Stimulated activated CD4-positive, alpha-beta T cell treated with anti-CD3 and anti-CD28 coated beads, TNF-alpha, amount 100 ng/mL, for 4 hours (primary cell): ENCODE measurements at places on chromosomes 6 and 20.

DNA sequence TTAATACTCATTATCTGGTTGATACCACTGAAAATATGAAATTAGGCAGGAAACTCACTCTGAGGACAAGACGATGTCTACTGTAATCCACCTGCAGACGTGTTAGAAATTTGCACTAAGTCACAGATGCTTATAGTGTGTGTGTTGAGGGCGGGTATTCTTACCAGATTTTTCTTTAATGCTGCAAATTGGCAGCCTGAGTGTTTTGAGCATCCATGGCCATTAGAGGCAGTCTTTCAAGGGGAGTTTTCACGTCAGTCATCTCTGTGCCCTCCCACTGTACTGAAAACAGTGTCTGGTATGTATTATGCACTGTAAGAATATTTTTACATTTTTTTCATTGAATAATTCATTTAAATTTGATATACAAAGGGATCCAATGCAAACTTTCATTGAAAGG lies 266.5 kb upstream of the QKI start:
- no peak for DNase-seq

DNA sequence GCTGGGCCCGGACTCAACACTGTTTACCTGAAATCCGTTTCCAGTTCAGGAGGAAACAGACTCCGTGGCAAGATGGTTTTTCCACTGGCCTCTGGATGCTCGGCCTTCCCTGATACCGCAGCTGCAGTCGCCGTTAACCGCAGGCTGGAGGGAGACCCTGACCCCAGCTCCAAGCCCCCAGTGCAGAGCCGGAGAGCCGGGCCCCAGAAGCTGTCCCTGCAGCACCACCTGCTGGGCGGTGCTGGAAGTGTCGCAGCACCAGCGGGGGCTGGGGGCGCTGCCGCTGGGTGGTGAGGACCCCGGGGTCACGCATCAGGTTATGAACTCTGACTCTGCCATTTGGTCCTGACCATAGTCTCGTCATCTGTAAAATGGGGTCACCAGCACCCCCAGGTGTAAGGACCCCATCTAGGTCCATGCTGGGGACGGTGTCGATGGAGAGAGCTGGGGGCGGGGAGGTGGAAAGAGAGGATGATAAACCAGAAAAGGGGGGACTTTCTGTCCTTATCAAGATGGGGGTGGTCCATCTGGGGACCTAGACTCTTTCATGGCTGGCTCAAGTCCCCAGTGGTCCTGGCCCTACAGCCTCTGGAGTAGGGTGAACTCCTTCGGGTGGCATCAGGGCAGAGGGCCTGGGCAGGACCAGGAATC lies 20.8 kb upstream of the CHRNA4 start:
- DNase-seq, result peak; percentile 7

DNA sequence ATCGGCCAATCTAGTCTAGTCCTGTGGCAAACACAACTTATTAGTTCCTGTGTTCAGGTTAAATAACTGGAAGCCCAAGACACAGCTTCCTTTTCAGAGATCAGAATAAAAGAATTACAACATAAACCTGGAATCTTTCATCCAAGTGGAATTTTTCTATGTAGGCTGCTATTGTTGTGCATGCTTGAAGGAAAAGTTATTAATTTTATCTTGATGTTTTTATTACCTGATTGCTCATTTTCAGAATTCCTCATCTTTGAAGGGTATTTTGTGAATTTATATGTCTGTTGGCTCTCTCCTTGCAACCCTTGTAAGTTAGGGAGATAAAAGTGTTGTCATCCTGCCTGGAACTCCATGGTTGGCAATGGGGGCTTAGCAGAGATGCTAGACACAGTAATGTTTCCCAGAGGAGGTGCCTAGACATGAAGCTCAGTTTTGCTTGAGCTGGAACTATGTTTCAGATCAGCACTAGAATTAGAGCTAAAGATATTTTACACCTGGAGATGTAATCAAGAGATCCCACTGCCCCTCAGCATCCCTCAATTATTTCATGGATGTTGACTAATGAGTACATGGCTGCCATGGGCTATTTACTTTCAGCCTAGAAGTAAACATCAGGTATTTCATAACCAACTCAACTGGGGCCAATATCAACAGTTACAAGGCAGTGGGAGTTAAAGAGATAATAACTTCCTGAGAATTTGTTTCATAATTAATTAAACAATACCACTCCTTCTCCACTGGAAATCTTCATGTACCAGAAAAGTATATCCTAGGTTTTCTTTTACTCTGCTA lies 367.0 kb upstream of the MARCKS start:
- DNase-seq, result no peak

DNA sequence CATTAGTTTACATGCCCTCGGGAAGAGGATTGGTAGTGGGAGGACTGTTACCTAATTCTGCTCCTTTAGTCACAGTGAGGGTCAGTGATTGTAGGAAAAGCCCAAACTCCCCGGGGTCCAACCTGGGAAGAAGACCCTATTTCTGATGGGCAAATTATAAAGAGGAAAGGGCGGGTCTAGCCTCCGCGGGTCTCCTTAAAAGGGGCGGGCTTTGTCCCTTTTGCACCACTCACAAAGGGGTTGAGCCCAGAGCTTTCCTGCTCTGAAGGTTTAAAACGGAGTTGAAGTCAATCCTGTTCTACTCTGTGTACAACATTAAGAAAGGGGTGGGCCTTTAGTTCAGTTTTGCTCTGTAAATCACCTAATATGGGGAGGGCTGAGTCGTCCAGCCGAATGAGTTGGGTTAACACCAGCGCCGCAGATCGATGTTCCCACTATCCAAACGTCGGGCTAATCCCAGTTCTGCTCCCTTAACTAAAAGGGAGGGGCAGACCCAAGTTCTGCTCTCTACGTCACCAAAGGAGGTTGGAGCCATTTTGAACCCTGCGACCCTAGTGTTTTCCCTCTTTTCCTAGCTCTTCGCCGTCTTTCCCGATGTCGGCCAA lies 920 bp upstream of the RNF5 start:
- no peak for DNase-seq

GRCh38 chr6:29653452-29654038 lies 3.3 kb upstream of the MOG start:
- DNase-seq, result peak; percentile 35

- no peak for DNase-seq
Measured at GRCh38 chr20:611047-611842, 1.1 kb upstream of the TCF15 start.

GRCh38 chr6:36623547-36624459 lies 29.6 kb downstream of the SRSF3 start:
- peak; percentile 50 for DNase-seq

DNA sequence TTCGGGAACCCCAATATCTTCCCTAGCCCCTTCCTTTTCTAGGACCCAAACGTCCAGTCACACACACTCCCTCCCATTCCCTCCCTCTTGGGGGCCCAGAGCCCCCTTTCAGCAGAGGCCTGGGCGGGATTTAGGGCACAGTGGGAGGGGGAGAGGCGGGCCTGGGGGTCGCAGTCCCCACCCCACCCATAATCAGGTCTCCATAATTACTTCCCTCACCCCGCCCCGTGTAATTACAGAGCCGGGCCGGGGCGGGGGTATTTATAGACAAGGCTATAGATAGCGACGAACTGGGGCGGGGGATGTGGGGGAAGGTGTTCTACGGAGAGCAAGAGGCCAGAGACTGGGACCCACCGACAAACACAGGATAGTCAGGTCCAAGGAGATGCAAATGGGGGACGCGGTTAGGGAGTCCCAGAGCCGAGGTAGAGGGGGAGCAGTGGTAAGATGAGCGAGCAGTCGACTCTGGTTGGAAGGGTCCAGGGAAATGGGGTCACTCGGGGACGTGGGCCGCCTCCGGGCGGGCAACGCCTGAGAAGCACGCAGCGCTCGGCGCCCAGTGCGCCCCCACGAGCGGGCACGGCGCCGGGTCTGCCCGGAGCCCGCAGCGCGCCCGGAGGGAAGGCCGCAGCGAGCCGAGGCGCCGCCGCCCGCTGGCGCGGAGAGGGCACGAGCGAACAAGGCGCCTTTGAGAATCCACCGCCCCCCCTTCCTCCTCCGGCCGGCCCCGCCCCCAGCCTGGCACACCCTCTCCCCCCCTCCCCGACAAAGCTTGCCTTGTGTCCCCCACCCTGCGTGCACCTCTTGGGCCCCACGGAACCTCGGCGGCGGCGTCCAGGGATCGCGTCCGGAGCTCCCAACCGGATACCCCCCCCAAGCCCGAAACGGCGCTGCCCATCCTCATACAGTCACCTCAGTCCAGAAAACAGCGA lies 670 bp upstream of the COL11A2 start:
- no peak for DNase-seq

- DNase-seq, result no peak
Measured at GRCh38 chr6:81996414-81996813, 243.9 kb upstream of the TENT5A start.

- DNase-seq, result no peak
Measured at GRCh38 chr6:141848029-141848890, 284.5 kb upstream of the GJE1 start.

DNA sequence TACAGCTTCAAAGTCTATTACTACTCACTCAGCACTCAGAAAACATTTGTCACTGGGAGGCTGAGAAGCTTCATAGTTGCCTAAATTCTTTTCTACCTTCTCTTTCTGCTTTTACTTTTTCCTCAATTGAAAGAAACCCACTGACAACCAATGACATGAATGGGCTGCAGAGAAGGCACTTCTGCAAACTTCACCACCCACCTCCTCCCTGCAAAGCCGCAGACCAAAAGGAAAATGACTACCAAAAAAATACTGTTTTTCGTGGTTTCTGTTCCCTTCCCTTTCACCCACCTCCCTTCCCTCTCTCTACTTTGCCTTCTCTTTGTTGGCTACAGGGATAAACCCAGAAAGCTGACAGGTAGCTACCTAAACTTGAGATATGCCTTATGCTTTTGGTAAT lies 3.2 kb downstream of the GNAS-AS1 start:
- DNase-seq, result no peak

- DNase-seq, result no peak
Measured at GRCh38 chr6:158414851-158415262, 102.6 kb downstream of the TULP4 start.

DNA sequence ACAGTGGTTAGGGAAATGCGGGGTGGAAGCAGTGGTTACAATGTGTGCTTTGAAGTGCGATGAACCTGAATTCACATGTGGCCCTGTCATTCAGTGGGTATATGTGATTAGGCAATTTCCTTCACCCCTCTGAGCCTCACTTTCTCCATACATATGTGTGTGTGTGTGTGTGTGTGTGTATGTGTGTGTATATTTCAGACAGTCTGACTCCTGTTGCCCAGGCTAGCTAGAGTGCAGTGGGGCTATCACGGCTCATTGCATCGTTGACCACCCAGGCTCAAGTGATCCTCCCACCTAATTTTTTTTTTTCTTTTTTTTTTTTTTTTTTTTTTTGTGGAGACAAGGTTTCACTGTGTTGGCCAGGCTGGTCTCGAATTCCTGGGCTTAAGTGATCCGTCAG lies 6.3 kb downstream of the PPP1R14C start:
- no peak for DNase-seq

GRCh38 chr20:39190666-39191570 lies 228.8 kb downstream of the DHX35 start:
- no peak for DNase-seq

- no peak for DNase-seq
Measured at GRCh38 chr20:38129893-38130609, 35.0 kb downstream of the TGM2 start.

DNA sequence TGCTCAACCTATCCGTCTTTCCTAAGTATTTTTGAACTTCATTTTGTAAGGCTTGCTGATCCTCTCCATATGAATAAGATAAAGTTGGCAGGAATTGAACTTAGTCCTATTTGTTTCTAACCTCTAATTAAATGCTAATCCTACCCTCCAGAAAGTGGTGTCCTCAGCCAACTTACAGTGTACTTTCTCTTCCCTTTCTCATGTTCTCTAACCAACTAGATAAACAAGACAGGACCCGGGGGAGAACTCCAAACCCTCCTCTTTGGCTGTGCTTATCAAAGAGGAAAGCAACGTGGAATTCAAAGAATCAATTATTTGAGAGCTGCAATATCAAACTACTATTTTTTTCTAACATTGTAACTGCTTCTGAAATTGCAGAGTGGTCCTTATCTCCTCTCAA lies 56.5 kb upstream of the NRSN1 start:
- no peak for DNase-seq

DNA sequence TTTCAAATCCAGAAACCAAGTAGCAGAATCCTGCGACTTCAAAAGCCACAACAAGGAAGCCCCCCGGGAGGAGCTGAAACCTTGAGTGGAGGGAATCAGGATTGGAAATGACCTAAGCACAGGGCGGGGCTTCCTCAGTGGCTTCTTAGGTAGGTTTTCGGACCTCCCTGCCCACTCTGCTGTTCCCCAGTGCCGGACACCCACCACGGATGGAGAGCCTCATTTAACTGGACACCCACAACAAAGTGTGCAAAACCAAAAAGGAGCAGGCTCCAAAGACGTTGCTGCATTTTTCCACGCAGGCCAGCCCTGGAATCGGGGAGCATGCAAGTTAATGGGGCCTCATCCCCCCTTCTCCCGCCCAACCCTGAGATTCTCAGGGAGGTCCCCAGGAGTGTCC lies 144.4 kb downstream of the NFATC2 start:
- no peak for DNase-seq

DNA sequence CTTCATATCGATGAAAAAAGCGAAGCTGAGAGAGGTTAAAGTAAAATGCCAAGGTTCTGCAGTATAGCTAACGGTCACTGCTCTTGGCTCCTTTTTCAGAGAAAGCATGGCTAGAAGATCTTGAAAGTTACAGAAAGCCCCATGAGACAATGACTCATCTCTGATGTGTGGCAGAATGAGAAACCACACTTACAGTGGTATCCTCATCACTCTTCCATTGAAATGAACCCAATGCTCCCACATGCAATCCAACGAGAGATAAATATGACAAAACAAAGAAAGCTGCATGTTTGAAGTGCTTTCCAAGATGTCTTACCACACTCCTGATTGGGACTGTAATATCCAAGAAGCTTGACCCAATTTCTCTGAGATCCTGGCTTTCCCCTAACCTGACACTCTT lies 694.9 kb downstream of the PRKN start:
- no peak for DNase-seq

DNA sequence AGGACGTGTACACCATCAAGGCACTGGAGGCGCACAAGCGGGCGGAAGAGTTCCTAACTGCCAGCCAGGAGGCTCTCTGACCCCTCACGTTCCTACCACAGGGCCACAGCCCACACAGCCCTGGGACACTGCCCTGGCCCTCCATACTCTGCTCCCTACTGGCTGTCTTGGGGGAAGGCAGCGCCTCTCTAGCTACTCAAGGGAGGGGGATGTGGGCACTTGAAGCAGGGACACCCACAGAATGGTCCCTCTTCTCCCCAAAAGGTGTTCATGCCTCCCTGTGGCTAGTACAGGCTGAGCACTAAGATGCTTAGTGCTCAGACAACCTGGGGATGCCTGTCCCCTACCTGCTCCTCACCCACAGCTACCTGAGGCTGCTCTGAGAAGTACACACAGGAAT lies 2.5 kb downstream of the MEA1 start:
- no peak for DNase-seq

DNA sequence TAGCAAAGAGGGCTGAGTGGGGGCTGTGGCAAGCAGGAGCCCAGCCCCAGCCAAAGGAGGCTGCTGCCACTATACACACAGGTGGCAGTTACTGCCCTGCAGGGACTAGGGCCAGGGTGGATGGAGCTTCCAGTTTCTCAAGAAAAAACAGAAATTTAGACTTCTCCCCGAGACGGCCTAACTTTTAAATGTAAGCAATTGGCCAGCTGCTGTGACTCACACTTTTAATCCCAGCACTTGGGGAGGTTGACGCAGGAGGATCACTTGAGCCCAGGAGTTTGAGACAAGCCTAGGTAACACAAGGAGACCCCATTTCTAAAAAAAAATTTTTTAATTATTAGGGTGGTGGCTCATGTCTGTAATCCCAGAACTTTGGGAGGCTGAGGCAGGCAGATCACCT lies 98.2 kb upstream of the NFATC2 start:
- DNase-seq, result no peak

GRCh38 chr6:146598772-146599405 lies at the start of gene ADGB:
TSS of gene ADGB (plus strand) at chr6:146598972. CDS start at chr6:146599041, 69 bp downstream.
- DNase-seq, result no peak

GRCh38 chr6:45896783-45897441 lies 118.7 kb downstream of the CLIC5 start:
- no peak for DNase-seq
